ENCODE measurements at places on chromosomes 11 and 22. TPM values are rescaled to one million over a fixed set of nuclear protein-coding genes. Genes with fewer than 3 reads are reported as not detected.

DNA sequence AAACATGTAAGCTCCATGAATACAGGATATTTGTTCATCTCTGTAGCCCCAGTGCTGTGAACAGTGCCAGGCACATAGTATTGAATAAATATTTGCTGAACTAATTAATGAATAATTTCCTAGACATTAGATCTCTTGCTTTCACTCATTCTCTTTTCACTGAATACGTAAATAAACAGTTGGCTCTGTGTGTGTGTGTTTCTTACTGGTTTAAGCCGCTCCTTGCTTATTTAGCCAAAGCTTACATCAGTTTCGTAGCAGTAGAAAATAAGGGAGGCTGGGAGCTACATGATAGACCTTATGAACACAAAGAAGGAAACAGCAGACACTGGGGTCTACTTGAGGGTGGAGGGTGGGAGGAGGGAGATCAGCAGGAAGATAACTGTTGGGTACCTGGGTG lies 17.2 kb downstream of the KREMEN1 start:
- H3K36me3 ChIP-seq, result no peaks in the 10 kb centered on the region
- H3K4me1 ChIP-seq, result peaks cover 19% of the 10 kb centered on the region
- no peak for DNase-seq
- no peak overlapping the region for H3K27ac ChIP-seq
- H3K4me3 ChIP-seq, result no peak overlapping the region

GRCh38 chr22:49201046-49201970 lies 626.4 kb downstream of the BRD1 start:
- peaks cover 49% of the 10 kb centered on the region for H3K27me3 ChIP-seq
- H3K4me3 ChIP-seq, result no peak overlapping the region
- no peak overlapping the region for H3K27ac ChIP-seq

DNA sequence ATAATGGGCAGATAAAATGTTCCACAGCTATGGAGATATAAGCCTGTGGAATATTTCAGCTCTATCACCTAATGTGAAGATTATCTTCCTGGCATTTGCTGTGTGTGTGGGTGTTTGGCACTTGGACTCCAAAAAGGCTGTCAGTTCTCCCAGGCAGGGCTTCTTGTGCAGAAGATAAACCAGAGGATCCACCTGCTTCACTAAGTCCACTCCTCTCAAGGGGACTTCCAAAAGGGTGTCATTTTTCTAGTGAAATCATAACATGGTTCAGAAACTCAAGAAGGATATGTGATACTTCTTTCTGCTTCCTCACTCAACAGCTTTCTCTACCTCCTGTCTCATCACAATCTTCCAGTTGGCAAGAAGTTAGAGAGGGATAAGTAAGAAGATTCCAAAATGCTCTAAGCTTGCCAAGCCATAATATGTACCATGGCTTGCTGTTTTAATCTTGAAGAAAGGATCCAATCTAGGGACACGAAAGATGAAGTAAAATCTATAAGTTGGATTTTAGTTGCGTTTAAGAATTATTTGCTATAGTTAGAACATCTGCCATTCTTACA lies 206.2 kb upstream of the MTMR2 start:
- H3K4me3 ChIP-seq, result no peak overlapping the region
- H3K36me3 ChIP-seq, result no peaks in the 10 kb centered on the region
- peaks cover 13% of the 10 kb centered on the region for H3K4me1 ChIP-seq
- no peaks in the 10 kb centered on the region for H3K27me3 ChIP-seq

- H3K36me3 ChIP-seq, result no peaks in the 10 kb centered on the region
- no peak overlapping the region for H3K27ac ChIP-seq
- H3K4me1 ChIP-seq, result no peaks in the 10 kb centered on the region
Observed at GRCh38 chr11:31601635-31602282, 92.2 kb downstream of the ELP4 start.

DNA sequence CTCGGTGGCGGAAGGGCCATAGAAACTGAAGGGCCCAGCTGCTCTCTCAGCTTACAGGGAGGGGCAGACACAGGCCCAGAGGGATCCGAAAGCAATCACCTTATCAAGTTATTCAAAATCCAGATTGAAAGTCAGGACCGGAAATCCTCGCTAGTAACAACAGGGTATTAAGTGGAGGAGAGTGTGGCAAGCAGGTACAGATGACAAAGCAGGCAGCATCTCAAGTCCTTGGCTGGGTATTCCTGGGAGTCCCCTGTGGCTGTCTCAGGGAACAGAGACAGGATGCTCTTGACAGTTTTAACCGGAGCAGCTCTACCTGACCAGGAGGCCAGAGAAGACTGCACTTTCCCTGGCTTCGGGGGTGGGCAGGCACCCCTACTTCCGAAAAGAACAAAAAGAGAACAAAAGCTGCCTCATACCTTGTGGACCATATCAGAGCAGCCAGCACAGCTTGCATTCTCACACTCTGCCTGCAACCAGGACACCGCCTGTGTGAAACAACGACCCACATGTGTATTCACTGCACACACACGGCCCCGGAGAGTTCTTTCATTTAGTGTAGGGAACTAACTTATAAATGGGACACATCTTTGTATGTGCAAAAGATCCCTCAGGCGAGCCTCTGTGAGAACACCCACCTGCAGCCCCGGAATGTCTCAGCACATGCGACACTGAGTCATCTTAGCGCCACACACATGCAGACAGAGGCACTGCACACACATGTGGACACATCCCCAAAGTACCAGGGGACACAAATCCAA lies 78.3 kb downstream of the MICAL3 start:
- H3K27ac ChIP-seq, result no peak overlapping the region
- no peak overlapping the region for H3K4me3 ChIP-seq
- DNase-seq, result no peak
- no peaks in the 10 kb centered on the region for H3K27me3 ChIP-seq

DNA sequence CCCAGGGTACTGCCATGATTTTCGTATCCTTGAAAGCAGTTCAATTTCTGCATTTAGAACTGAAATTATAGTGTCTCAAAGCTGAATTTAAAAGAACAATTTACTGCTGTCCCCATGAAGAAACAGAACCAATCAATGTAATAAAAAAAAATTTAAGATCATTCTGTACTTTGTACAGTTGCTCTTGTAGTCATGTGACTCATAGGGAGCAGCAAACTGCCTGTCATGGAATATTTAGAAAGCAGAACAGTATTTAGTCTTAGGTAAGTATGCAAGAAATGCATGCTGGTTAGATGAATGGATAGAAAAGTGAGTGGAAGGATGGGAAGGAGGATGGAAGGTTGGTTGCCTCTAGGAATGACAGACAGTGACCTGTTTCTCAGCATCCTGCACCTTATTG lies 450.9 kb downstream of the RAB38 start:
- no peaks in the 10 kb centered on the region for H3K36me3 ChIP-seq
- no peaks in the 10 kb centered on the region for H3K4me1 ChIP-seq

DNA sequence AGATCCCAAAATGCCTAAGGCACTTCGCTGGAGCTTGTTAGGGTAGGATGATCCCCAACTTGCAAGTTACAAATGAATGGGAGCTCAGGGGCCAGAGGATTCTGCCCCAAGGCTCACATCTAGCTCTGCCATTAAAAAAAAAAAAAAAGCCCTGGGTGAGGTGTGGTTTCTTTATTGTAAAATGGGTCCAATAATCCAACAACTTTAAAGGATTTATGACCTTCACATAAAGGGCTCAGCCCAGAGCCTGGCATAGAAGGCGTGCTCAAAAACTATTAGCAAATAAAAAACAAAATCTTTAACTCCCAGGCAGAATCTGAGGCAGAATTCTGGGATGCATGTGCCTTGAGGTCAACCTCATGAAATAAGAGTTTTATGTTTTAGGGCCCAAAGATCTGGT lies 42.5 kb downstream of the WT1 start:
- H3K27me3 ChIP-seq, result no peaks in the 10 kb centered on the region
- DNase-seq, result no peak
- H3K36me3 ChIP-seq, result no peaks in the 10 kb centered on the region
- H3K27ac ChIP-seq, result no peak overlapping the region
- H3K4me1 ChIP-seq, result no peaks in the 10 kb centered on the region

DNA sequence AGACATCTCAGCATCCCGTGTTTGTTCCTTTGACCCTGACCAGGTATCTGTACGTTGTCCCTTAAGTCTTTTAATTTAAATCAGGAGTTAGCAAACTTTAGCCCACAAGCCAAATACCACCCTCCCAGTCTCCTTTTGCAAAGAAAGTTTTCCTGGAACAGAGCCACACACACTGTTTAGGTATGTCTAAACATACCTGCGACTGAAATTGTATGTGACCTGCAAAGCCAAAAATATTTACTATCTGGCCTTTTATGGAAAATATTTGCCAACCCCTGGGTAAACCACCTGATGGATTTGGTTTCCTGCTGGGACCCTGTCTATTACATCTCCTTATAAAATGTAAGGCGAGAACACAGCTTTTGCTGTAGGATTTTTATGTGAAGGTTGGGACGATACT lies 20.2 kb upstream of the RCN1 start:
- no peak for DNase-seq
- H3K4me3 ChIP-seq, result no peak overlapping the region
- H3K36me3 ChIP-seq, result no peaks in the 10 kb centered on the region
- H3K27ac ChIP-seq, result no peak overlapping the region
- peaks cover 33% of the 10 kb centered on the region for H3K27me3 ChIP-seq

GRCh38 chr11:118819334-118820024 lies 28.5 kb upstream of the DDX6 start:
- no peaks in the 10 kb centered on the region for H3K4me1 ChIP-seq
- no peak for DNase-seq
- no peaks in the 10 kb centered on the region for H3K27me3 ChIP-seq
- H3K27ac ChIP-seq, result no peak overlapping the region
- no peaks in the 10 kb centered on the region for H3K36me3 ChIP-seq

ZP1 gene
- total RNA-seq, result not detected

IL10RA gene
- total RNA-seq, result 56.8 TPM

SLC22A8 gene
- not detected for total RNA-seq

DDX25 gene
- total RNA-seq, result 0.47 TPM

Measured in left lung (tissue), 14 donors.